Suppressor macrophage (primary cell): ENCODE measurements at places on chromosomes 12 and 14.
A peak's percentile ranks its signal among the peaks of the same experiment; 100 is the strongest.

- DNase-seq = no peak
Measured at GRCh38 chr14:96191353-96191752, 13.3 kb upstream of the BDKRB2 start.

- no peak for DNase-seq
Measured at GRCh38 chr14:77230914-77231313, 40.1 kb downstream of the NGB start.

DNA sequence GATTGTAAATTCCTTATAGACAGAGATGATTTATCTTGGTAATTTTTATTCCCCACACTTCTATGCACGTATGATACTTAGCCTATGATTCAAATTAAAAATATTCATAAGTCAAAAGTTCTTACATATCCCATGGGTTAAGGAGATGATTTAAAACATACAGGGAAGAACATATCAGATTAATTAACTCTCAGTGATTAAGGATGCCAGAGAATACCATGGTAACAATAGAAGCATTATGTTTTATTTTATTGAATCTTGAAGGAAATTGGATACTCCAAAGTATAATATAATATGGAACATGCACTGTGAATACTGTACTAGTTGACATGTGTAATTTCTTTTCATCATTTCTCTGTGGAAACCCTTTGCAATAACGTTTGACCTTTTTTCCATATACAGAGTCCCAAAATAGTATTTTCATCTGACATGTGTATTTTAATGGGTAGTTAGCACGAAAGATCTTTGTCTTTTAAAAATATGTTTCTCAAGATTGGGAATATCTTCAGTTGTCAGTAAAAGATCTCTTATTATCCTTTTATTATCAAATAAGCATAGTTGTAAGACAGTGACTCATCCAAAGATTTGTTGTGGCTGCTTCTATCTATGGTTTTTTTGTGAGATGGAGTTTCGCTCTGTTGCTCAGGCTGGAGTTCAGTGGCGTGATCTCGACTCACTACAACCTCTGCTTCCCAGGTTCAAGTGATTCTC is 166.7 kb downstream of the RAD51B start:
- DNase-seq = no peak

DNA sequence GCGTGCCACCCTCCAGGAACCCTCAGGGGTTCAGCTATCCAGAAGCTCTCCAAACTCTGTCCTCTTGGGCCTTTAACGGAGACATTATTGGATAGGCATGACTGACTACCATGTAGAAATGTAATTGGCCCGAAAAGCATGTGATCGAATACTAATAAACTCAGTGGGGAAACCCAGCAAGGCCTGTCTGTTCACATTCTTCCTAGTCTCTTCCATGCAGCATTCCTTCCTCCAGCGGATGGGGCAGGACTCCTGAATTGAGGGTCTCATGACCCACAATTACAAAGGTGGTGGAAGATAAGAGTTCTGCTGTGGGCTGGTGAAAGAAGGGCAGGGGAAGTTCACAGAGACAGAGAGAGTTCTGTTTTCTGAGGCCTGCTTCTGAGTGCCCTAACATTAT is 6.5 kb upstream of the PRDM4 start:
- DNase-seq = no peak

- no peak for DNase-seq
Measured at GRCh38 chr14:89332031-89332430, 85.0 kb downstream of the FOXN3 start.

DNA sequence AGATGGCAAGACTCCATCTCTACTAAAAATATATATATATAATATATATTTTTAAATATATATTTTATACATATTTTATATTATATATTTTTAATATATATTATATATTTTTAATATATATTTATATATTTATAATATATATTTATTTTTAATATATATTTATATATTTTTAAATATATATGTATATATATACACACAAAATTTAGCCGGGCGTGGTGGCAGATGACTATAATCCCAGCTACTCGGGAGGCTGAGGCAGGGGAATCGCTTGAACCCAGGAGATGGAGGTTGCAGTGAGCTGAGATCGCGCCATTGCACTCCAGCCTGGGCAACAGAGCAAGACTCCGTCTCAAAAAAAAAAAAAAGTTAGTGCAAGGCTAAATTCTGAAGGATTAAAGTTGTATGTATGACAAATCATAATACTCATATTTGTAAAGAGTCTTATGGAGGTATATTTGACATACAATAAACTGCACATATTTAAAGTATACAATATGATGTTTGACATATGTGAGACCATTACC is 7.7 kb upstream of the TDG start:
- no peak for DNase-seq

- no peak for DNase-seq
Measured at GRCh38 chr14:90755661-90756304, 60.4 kb downstream of the TTC7B start.

GRCh38 chr14:94390372-94391086 is 2.1 kb upstream of the SERPINA1 start:
- peak; percentile 86 for DNase-seq
